ENCODE measurements at places on chromosomes 13 and 19.

DNA sequence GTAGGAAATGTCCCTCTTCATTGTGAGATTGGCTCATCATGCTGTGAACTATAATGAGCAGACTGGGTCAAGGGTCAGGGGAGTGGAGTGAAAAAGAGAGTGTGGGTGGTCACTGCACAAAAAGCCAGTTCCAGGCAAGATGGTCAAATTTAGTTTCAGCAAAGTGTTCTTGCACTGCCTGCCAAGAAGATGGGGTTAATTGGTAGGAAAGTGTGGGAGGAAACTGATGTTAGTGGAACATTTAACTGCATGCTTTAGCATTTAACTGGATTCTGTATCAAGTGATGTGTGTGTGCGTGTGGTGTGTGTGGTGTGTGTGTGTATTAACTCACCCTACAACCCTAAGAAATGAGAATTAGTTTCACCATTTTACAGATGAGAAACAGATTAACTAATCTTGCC, 131.6 kb downstream of the COG6 start:
- no peak for DNase-seq

DNA sequence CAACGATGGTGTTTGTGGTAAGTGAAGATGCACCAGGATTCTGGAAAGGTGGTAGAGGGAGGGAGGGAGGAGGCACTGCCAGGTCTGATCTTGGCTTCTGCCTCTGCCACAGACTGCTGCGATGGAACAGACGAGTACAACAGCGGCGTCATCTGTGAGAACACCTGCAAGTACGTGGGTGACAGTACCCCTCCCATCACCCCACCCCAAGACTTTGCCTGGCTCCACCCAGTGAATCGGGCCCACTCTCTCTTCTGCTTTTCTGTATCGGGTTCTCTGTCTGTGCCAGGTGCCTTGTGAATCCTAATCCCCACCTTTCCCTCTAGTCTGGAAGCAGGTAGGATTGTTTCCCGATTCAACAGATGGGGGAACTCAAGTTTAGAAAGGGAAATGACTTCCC, 2.5 kb downstream of the PRKCSH start:
- DNase-seq, result no peak

DNA sequence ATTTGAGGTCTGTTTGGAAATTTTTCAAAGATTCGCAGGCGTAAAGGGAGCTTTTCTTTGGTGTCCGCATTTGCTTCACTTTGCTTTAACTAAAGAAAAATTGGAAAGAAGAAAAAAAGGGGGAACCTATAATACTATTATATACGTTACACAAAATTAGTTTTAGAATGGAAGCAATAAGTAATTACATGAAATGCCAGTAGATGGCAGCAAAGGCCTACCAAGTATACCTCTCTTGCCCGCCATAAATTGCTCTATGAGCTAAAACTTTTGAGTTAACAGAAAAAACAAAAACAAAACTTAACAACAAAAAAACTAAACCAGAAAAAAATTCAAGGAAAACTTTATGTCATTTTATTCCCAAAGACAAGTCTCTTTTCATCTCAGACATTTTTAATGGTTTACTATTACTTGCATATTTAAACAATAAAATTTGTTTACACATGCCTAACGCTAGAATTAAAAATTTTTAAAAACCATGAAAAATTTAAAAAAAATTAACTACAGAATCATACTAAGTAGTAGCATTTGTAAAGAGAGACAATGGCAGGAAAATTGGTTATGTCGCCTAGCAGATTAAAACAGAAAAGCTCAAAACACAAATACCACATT, 271.4 kb downstream of the NALCN start:
- DNase-seq, result no peak

DNA sequence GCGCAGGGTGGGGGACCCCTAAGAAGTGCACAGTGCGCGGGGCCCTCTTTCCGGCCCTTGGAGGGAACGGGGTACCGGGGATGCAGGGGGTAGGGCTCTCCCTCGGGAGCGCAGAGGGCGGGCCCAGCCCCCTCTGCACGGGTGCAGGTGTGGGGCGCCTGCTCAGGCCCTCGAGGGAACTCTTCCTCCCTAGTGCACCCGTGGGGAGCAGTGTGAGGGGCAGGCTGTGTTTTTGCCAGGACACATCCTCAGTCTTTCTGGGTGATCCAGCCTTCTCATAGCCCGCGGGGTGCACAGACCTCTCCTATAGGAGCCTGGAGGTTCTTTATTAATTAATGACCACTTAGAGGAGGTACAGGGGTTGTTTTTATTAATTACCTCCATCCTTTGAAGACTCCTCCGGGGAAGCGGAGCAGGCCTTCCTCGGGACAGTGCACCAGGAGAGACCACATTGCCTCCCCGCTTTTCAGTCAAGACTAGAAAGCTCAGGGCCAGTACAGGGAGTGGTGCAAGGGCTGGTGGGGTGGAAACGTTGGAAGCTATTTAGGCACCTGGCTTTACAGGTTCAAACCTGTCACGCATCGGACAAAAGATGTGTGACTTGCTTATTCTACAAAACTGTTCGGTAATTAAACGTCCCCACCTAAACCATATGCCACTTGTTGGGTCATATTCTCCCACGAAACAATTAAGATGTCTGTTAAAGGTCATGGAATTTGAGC, 598 bp upstream of the GJB6 start:
- no peak for DNase-seq

DNA sequence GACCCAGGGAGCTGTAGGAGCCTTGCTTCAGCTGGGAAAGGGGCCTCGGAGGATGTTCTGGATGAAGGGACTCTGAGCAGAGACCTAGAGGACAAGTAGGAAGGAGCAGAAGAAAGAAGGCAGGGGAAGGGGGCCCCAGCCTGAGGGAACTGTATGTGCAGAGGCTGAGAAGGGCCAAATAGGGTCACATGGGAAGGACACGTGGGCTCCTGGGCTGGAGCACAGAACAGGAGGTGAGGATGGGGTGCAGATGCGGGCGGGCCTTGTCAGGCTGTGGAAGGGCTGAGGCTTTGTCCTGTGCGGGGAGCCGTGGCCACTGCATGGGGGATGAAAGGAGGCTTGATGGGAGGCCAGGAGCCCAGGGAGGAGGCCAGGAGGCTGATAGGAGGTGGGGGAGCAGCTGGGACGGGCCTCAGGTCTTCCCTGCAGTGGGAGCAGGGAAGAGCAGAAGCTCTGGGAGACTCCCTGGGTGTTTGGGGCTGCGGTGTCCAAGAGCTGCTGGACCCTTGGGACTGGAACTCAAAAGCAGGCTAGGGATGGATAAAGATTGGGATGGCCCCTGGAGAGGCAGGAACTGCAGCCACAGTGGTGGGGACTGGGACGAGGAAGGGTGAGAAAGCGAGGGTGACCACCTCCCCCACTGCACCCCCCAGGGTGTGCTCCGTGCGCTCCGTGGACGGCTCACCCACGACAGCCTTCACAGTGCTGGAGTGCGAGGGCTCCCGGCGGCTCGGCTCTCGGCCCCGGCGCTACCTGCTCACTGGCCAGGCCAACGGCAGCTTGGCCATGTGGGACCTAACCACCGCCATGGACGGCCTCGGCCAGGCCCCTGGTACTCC, 11.4 kb upstream of the LTBP4 start:
- DNase-seq, result no peak

GRCh38 chr13:76693086-76693485, 193.1 kb downstream of the KCTD12 start:
- DNase-seq, result no peak

- DNase-seq, result no peak
These were observed 5.5 kb upstream of the MAMSTR start for GRCh38 chr19:48724796-48725753.

GRCh38 chr19:14582894-14583340, at the start of gene CLEC17A:
CLEC17A (plus strand) TSS chr19:14583084; CDS start chr19:14583161, 77 bp downstream.
- no peak for DNase-seq

GRCh38 chr19:16003391-16003790, 54.6 kb downstream of the OR10H4 start:
- DNase-seq, result no peak

Measured in stimulated activated CD4-positive, alpha-beta T cell treated with anti-CD3 and anti-CD28 coated beads, Interleukin-1b, Interleukin-23, amount 100 ng/mL, for 1 hour (primary cell).